Stimulated activated CD4-positive, alpha-beta T cell treated with anti-CD3 and anti-CD28 coated beads, Interleukin-15, amount 100 ng/mL, for 48 hours (primary cell): ENCODE measurements at places on chromosomes 11 and 22.

GRCh38 chr11:107675902-107676301 lies 36.0 kb downstream of the SLN start:
- DNase-seq = no peak

- DNase-seq = no peak
These were observed 533 bp downstream of the SERGEF start for GRCh38 chr11:18012122-18012905.

DNA sequence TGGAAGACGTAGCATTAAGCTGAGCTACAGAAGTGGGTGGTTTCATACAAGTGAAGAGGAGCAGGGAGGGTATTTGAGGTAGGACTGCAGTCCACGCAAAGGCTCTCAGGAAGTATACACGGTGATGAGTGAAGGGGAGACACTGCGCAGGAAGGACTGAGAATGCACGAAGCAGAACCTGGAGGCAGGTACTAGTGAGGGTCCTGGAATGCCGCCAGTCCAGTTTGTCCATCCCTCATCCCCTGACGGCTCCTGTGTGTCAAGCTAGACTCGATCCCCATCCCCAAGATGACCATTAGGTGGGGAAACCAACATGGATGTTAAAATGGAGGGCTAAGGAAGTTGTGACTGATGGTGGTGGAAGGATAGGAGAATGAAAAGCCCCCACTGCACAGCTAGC lies 23.8 kb downstream of the ART5 start:
- no peak for DNase-seq

DNA sequence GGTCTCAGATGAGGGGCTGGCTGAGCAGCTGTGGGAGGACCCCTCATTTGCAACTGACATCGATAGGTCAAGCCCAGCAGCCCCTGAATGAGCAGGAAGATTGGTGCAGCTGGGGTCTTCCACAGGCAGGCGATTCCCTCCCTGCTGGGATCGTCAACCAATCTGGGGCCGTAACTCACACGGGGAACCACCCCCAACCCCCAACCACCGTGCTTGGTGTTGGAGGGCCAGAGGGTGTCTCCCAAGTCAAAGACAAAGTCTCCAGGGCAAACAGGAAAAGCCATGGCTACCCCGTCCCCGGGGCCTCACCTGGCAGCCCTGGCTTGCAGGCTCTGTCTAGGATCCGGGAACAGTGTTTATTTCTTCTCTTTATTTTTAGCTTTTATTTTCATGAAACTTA lies 26.9 kb upstream of the SCUBE1 start:
- DNase-seq = no peak

DNA sequence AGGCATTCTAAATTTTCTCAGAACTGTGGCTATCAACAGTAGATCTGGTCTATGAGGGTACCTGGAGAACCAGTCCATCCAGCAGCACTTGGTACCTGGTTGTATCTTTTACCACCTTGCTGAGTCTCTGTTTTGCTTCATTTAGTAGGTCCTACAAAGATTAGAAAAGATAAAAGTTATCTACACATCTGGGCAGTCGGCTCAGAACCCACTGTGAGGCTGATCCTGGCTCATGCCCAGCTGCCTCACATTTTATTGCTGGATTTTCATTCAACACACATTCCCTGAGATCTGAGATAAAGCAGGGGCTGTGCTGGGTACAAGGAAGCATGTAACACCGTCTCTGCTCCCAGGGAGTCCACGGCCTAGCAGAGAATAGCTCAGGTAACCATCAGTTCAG lies 27.5 kb downstream of the ATP6V1E1 start:
- DNase-seq = no peak

DNA sequence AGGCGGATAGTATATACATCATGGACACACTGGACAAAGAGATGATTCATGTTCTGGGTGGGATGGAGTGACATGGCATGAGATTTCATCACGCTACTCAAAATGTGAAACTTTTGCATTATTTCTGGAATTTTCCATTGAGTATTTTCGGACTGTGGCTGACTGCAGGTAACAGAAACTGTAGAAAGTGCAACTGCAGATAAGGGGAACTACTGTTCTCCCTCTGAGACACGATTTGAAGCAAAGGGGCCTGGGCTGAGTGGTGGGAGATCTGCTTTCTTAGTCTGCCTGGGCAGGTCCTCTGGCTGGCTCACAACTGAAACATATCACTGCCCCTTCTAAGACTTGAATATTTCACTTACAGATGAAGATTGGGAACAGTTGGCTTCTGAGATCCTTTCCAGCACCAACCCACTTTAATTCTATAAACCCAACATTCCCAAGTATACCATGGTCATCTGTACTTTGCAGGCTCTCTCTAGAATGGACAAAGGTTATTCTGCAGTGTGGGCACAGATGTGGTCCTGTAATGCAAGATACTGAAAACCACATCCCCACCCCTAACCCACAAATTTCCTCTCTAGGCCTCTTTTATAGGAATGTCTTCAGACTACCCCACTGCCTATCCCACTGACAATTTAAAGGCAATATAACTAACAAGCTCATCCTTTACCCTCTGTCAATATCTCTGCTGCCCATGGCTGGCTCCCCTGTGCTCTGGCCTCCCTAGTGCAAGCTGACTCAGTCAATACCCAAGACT lies 121.1 kb downstream of the KCNC1 start:
- DNase-seq = no peak

DNA sequence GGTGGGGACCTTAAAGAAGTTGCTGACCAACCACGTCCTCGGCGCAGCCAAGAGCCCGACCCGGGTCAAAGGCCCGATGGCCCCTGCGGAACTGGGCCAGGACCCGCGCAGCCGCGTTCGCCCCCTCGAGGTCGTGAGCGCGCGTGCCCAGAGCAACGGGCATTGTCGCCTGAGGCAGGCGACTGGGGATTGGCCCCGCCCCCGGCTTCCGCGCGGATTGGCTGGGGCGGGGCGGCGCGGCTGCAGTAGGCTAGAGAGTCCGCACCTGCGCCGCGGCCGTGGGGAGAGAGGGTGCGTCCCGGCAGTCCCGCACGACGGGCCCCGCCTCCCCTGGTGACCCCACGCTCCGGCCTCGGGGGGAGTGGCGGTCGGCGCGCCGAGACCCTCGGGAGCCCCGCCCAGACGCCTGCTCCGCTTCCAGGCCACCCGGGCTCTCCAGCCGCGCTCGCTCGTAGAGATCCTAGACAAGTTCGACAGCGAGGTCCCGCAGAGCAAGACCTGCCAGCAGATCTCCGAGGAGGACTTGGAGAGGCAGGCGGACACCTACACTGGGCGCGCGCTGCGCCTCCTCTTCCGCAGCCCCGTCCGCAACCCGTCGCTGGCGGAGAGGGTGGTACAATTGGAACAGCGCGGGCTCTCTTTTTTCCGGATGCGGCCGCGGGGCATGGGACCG lies 8.3 kb upstream of the PPIL2 start:
- DNase-seq = peak; percentile 67

DNA sequence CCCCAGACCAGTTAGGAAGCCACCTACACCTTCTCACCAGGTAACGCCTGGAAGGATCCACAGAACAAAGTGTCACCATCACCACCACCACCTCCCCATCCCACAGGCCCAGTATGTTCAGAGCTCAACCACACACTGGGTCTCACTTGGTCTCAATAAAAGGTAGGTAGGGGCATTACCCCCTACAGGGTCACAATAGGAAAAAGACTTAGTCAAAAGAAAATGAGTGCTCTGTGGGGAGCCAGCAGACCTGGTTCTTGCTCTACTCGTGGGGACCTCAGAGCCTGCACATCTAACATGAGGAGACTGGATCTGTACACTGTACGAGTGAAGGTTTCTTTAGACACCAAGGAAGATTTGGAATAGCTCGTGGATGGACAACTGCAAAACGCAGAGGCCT lies 49.3 kb downstream of the HIRA start:
- DNase-seq = no peak

- DNase-seq = no peak
These were observed 32.3 kb downstream of the ARVCF start for GRCh38 chr22:19984201-19984753.

DNA sequence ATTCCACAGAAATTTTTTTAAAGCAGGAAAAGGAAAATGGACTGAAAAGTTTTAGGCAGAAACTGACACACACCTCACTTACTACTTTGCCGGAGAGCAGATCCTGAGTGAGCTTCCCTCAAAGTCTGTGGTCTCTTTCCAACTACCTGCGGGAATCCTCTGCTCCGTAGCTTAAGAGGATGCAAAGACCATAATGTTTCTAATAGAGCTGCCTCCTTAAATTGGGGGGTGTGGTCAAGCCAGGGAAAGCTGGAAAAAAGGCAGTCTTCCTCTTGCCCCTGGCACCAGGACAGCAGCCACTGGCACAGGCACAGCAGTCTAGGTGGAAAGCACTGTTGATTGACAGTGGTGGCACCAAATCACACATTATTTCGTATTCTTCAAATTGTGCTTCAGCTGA lies at the start of gene ETS1:
TSS of gene ETS1 (minus strand) at position 144 of the 400 bp plus-strand sequence. CDS start 14,428 bp downstream, outside the sequence.
- DNase-seq = no peak

DNA sequence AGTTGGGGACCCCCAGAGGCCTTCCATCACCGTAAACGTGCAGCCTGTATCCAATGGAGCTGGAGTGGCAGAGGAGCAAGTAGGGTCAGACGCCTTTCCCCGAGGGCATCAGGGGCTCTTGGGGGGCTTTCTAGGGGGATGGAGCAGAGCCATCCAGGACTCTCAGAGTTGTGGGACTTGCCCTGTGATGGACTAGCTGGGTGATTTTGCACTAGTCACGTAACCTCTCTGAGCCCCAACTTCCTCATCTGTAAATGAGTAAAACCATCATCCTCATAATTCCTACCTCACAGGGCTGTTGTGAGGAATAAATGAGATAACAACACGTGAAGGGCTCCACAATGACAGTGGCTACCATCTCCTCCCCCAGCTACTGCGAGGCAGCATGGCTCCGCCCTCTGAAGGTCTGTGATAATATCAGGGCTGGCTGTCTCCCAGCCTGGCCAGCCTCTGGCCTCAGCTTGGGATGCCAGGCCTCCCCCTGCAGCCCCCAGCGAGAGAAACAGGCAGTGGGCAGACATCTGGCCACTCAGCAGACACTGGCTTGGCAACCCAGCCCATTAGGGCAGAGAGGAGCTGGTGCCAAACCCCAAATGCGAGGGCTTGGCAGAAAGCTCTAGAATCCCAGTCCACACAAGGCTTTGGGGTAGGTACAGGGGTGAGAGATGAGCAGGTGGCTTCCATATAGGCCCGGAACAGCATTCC lies 6.7 kb downstream of the USP2 start:
- no peak for DNase-seq

DNA sequence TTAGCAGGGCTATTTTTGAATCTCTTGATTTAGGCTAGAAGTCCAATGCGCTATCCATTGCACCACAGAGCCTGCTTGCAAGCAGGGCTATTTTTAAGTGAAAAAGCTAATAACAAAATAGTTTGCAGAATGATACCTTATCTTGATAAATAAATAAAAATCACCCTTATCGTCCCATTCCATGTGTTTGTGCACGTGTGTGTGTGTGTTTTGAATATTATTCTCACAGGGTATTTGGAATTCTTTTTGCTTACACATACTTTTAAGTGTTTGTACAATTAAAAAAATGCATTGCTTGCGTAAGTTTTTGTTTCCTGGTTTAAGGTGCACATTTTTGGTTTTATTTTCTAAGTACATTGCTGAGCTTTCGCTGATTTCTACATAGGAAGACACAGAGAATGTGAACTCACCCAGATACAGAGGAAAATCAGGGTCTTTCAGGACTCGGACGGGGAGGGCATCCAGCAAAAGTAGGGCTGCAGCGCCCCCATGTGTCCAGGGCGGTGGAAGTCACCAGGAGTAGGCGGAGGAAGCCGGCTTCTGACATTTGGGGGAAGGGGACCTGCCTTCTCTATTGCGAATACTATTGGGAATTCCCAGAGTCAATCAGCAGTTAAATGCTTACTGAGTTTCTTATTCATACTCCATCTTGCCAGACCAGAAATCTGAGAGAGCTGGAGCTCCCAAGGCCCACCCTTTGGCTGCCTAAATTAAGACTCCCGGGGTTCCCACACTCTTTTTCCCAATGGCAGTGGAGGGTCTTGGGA lies 27.3 kb downstream of the SLC1A2 start:
- DNase-seq = peak; percentile 83

DNA sequence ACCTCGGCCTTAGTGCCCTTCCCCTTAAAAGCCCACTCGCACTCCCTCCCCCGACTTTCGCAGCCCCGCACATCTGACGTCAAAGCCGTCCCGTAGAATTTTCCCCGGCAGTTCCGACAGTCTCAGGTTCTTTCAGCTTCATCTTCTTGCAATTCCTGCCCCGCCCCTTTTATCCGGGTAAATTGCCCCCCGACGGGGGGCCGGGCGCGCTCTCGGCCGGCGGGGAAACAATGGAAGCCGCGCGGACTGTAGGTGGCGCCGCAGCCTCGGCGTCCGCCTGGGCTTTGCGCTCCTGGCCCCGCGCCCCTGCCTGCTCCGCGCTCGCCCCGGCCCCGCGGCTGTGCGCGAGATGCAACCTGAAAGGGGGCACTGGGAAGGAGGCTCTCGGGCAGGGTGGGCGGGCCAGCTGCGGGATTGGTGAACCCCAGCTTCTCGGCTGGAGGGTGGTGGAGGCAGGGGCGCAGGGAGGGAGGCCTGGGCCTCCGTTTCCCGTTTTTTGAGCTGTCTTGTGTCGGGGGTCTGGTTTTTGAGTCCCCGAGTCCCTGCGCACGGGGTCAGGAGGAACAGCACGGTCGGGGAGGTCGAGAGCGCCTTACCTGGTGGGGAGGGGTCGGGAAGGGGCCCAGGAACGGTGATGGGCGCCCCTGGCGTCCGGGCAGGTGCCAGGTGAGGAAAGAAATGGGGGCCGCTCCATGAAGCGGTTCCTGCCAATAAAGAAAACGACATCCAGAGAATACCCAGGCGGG lies 859 bp upstream of the FGF19 start:
- no peak for DNase-seq

GRCh38 chr22:42800451-42801251 lies 56.4 kb downstream of the ARFGAP3 start:
- DNase-seq = no peak

DNA sequence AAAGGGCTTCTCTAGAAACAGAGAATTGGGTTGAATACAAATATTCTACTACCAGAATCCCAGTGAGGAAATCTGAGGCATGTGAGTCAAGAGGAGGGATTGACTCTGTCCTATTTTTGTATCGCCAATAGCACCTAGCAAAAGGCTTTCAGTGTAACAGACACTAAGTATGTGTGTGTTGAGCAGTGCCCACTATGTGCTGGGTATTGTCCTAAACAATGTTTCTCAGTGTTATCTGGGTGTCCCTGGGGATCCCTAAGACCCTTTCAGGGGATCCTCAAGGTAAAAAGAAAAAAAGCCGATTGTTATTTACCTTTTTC lies 21.0 kb upstream of the RBFOX2 start:
- DNase-seq = no peak

DNA sequence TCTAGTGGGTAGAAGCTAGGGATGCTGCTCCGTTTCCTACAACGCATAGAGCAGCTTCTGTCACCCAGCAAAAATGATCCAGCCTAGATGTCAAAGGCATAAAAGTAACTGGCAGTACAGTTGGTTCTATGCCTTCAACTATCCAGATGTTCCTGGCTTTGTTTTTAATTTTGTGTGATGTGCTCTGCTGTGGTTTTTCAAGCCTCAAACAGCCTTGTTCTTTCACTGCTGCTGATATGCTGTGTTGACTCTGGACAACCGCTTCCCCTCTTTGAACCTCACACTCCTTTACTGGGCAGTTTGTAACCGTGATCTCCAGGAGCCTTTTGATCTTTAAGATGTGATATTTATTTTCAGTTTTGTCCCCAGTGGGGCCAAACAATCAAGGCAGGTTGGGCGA lies 116.4 kb downstream of the SEZ6L start:
- DNase-seq = no peak
